ENCODE measurements at places on chromosomes 12 and 14. TPM values are rescaled to one million over a fixed set of nuclear protein-coding genes. Genes with fewer than 3 reads are reported as not detected.

Gene PMEL
- 3.7 TPM for total RNA-seq

Gene CISTR
- total RNA-seq = not detected

Gene NANOG
- total RNA-seq = 0.62 TPM

Gene HELB
- total RNA-seq = 6.0 TPM

Gene CAPZA3
- total RNA-seq = not detected
